ENCODE measurements at places on chromosomes 5 and 9.

GRCh38 chr5:24492229-24492628 lies 152.5 kb downstream of the CDH10 start:
- no peak for DNase-seq

GRCh38 chr9:123036893-123037545 lies 3.6 kb downstream of the GPR21 start:
- no peak for DNase-seq

- DNase-seq: no peak
Observed at GRCh38 chr5:150487199-150488061, 20.5 kb upstream of the NDST1 start.

DNA sequence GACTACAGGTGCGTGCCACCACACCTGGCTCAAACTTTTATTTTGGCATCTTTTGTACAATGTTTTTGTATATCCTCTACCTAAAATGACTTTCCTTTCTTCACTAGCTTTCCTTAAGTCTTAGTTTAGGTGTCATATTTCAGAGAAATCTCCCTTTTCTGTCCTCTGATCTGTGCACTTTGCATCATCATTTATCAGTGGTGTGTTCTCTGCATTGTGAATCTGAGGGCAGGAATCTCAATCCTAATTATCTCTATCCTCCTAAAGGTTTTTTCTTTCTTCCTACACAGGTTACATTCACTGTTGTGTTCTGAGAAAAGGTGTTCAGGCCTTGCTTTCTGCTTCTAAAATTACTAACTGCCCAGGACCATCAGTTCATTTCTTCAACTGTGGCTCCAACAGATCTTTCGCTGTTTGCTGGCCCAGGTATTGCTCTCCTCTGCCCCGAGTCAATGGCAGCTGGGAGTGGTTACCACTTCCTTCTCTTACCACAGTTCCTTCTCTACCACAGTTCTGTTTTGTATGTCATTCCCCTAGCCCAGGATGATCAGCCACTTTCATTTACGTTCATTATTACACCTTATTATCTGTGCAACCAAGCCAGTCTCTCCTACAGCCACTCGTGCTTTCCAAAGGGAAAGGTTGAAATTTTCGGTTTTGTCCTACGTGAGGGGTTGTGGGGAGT lies 14.0 kb downstream of the TGFBR1 start:
- no peak for DNase-seq

DNA sequence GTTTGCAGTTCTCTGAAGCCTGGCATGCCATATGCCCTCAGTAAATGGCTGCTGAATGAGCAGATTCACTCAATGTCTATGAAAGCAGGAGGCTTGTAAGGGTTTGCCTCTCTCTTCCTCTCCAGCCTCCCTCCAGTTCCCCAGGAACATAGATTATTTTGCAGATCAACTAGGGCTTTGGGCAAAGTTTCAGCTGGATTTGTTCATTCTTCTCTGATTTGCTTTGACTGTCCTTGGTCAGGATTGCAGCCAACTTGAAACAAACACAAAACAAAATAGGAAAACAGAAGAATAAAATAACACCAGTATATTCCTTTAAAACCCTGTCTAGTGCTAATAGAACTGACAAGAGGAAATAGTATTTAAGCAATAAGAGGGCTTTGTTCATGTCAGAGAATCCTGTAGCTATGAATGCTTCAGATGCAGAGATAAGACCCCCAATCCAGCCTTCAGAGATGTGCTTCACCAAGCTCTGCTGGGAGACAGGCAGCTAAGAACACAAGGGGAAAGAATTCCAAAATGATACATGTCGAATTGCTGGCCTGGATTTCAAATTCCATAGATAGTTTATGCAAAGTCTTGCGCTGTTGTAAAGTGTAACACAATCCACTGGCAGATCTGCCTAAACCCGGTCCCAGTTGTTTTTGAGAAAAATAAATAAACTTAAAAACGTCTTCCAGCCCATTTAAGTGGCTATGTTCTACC lies 174.3 kb downstream of the PAPPA start:
- no peak for DNase-seq

DNA sequence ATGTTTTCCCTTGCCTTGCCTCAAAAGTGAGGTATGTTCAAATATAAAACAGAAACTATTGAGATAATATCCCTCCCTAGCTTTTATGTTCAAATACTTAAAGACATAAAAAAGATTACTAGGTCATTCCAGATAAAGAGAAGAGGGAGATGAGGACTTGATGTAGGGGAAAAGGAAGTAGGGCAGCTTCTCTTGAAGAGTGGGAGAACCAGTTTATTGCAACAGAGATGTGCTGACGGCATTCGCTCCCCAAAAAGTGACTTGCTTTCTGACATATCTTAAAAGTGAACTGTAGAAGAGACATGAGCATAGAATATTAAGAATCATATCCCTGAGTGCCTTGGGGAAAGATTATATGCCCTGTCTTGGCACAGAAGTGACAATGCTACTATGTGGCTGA lies 330.2 kb upstream of the NREP start:
- no peak for DNase-seq

DNA sequence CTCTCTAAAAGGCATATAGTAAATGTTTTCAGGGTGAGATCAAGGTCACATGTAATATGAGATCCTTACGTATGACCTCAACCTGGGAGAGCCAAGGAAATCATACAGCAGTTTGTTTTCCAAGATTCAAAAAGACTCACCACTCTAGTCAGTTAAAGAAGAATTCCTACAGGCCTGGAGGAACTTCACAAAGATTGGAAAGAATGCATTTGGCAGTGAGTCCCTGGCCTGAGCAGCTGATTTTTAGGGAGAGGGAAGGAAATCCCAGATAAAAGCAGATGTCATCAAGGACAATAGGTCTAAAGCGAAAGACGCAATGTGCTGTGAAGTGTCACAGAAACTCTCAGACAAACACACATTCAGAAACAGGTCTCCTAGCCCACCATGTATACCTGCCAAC lies 424.0 kb upstream of the ZNF462 start:
- DNase-seq: no peak

All from activated CD8-positive, alpha-beta memory T cell treated with anti-CD3 and anti-CD28 coated beads for 1 hour (primary cell).